Thoracic aorta (tissue), 2 donors: ENCODE measurements at places on chromosomes 13 and 19. TPM values are rescaled to one million over a fixed set of nuclear protein-coding genes. Genes with fewer than 3 reads are reported as not detected.

DNA sequence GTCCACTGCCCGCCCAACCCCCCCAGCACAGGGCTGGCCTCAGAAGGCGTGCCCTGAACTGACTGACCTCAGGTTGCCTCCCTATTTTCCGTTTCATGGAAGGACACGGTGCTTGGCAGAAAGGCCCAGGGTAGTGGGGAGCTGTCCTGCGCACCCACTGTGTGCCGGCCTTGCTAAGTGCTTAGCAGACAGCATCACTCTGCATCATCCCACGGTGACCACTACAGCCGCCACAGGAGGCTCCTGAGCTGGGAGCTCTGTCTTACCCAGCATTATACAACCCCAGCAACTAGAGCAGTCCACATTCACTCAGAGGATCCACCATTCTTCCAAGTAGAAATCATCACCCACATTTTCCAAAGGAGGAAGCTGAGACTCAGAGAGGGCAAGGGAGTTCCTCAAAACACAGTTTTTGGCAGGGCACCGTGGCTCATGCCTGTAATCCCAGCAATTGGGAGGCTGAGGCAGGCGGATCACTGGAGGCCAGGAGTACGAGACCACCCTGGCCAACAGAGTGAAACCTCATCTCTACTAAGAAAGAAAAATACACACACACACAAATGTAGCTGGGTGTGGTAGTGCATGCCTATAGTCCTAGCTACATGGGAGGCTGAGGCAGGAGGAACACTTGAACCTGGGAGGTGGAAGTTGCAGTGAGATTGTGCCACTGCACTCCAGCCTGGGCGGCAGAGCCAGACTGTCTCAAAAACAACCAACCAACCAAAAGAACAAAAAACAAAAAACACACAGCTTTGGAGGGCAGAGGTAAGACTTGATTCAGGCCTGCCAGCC is 1.6 kb downstream of the SBK2 start:
- no peak for DNase-seq

GRCh38 chr13:59119475-59119874 is 1044.3 kb downstream of the DIAPH3 start:
- no peak for DNase-seq

DNA sequence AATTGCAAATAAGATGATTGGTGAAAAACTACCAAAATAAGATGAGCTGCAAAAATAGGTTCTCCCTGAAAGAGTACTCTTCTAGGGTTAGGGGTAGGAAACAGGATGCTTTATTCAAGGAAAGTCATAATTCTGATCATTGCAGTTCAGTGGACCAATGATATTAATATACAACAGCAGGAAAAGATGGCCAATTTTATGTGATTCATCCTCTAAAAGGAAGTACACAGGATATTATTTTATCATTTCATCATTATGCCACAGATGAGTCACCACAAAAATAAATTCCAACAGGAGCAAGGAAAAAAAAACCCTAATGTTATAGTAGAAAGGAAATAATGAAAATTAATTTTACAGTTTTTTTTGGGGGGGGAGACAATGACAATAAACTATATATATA is 205.0 kb downstream of the NALCN start:
- DNase-seq, result no peak

Gene SIGLEC14
- 4.6 TPM for total RNA-seq

Gene KLF1
- not detected for total RNA-seq

GRCh38 chr13:33697926-33698325 is 120.0 kb upstream of the RFC3 start:
- no peak for DNase-seq

Gene BEST2
- total RNA-seq, result not detected

GRCh38 chr19:23404676-23405075 is 9.4 kb upstream of the ZNF91 start:
- no peak for DNase-seq

- DNase-seq, result no peak
These were observed 147.5 kb downstream of the ZNF536 start for GRCh38 chr19:30519607-30520205.

GRCh38 chr13:98370806-98371515 is 193.9 kb upstream of the RNF113B start:
- DNase-seq, result no peak

GRCh38 chr19:660793-661426 is 2.1 kb downstream of the RNF126 start:
- no peak for DNase-seq

- DNase-seq, result no peak
These were observed 4.7 kb downstream of the DNMT1 start for GRCh38 chr19:10190026-10190425.

DNA sequence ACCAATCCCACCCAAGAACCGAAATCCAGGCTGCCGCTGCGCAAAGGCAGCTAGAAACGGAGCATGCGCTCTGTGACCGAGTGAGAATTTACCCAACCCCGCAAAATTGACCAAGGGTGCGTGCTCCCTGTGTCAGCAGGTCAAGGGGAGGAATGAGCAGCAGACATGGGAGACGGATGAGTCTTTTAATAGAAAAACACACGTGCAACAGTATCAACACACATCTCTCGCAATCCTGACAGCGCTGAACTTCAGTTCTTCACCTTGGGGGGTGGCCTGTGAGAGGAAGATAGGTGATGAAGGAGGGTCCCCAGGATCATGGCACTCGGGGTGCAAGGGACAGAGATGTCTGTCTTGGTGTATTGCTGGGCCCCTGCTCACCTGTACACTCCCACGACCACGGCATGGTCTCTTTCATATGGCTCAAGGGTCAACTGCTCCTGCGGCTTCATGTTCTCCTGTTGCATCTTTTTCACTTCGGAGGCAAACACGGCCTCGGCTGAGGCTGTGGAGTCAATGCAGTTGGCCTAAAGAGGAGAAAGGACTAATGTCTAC is 402 bp upstream of the DYRK1B start:
- DNase-seq, result no peak

Gene LDLR
- 39.8 TPM for total RNA-seq

Gene RAX2
- not detected for total RNA-seq

Gene RFXAP
- 2.2 TPM for total RNA-seq

Gene ZNF626
- total RNA-seq, result 22.9 TPM

Gene CDX2
- total RNA-seq, result not detected

Gene RFPL4AL1
- total RNA-seq, result not detected

Gene NCAN
- total RNA-seq, result not detected

GRCh38 chr13:96444676-96445075 is 354.8 kb downstream of the HS6ST3 start:
- DNase-seq, result no peak

DNA sequence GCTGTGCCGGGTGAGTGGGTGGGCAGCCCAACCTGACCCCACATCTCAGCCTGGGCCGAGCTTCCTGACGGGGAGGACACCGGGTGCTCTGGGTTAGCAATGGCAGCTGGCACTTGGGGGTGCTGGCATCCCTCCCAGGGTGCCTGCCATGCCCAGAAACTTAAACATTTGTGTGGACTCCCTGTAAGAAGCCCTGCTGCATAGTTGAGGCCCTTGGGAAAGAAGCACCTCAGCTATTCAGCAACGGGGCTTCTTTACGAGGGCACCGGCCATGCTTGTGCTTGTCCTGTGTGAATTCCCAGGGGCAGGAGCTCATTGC is 33.8 kb upstream of the MEDAG start:
- DNase-seq, result no peak

GRCh38 chr13:112069061-112069844 is 2.3 kb downstream of the SOX1 start:
- DNase-seq, result no peak
